ENCODE measurements at places on chromosomes 3 and 15.
A peak's percentile ranks its signal among the peaks of the same experiment; 100 is the strongest.

GRCh38 chr15:57444877-57445513, 68.7 kb downstream of the CGNL1 start:
- no peak for DNase-seq

DNA sequence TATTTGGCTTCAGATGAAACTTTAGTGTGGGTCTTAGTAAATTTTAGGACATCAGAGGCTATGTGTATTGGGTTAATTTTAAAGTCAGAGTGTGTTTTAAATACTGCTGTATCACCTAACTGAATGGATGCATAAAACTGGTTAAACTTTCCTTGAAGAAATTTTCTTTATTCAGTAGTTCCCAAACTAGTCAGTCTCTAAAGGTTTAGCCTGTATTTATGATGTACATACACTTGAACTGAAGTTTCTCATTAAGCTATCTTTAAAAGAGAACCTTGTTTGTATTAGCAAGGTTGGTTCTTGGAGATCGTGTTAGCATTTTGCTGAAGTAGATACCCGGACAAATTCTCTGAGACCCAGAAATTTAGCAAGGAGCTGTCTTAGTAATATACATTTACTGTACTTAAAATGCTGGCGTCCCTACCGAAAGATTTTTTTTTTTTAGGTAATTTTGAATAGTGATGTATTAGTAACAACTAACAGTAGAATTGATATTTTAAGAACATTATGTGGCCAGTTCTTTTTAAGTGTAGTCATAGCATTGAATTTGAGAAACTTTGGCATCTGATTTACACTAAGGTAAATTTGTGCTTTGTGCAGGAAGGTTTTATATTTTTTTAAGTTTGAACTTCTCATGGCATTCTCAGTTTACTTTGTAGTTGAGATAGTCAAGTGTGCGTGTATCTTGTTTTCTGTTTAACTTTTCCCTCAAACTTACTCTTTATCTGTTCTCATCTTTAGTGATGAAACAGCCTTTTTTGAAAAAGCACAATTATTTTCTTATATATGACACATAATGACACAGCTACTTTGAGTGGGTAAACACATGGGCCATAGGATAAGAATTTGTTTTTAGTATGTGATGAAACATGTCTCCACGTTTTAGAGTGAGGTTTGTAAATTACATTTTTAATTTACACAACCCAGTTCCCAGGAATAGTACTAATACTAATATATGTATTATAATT, 2.9 kb downstream of the DIPK2A start:
- DNase-seq, result no peak

- DNase-seq, result no peak
Measured at GRCh38 chr15:58573270-58573669, 141.5 kb downstream of the LIPC start.

DNA sequence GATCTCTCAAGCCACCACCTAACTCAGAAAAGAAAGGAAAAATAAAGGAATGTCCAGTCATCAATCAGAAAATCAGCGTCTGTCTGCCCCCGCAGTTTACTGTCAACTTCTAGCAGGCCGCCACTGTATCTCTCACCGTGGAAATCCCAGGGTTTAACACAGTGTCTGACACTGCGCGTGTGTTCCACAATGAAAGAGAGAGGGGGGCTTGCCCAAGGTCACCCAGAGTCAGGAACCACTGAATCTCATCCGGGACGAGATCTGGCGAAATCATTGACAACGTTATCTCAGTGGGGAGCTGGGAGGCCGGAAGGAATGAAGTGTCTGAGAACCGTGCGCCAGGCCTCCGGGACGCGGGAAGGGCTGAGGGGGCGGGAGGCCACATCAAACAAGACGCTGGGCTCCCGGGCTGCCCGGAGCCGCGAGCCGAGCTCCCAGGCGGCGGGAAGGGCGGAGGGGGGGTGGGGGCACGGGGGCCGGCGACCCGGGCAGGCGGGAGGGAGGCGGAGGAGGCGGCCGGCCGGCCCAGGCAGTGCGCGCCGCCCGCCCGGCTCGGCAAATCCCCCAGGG, 2.2 kb upstream of the HES1 start:
- DNase-seq, result no peak

- DNase-seq, result peak; percentile 65
Measured at GRCh38 chr15:39255760-39256159, 325.1 kb upstream of the THBS1 start.

GRCh38 chr3:152271501-152272236, 2.9 kb downstream of the MBNL1 start:
- no peak for DNase-seq

GRCh38 chr3:19573644-19574043, 360.4 kb downstream of the EFHB start:
- DNase-seq, result no peak

GRCh38 chr3:192881159-192881786, 36.4 kb downstream of the MB21D2 start:
- DNase-seq, result no peak

GRCh38 chr15:64089543-64090280, 3.9 kb downstream of the CIAO2A start:
- DNase-seq, result no peak

DNA sequence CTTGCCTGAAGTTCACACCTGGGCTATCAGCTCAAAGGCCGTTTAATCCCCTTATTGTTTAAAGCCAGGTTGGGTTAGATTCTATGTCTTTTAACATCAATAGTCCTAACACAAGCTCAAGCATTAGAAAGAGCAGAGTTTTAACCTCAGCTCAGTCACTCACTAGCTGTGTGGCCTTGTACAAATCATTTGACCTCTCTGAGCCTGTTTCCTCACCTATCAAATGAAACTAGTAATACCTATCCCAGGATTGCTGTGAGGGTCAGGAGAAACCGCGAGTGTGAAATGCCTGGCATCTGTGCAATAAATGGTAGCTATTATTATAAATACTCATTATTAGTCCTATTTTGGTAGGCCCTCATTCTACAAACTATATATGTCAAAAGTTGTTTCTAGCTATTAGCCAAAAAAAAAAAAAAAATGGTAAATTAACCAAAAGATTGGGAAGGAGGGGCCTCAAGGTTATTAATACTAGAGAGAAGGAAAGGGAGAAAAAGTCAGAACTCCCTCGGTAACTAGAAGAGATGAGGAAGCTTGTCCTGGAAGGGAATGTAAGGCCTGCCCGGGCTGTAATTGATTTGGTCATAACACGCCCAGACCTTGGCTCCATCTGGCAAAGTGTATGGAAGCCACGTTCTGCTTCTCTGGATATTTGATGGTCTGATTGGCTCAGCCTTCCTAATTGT, 510.5 kb upstream of the PROK2 start:
- DNase-seq, result no peak

- DNase-seq, result no peak
Measured at GRCh38 chr3:52217409-52217805, 8.0 kb downstream of the TLR9 start.

GRCh38 chr3:38646630-38647029, 2.9 kb downstream of the SCN5A start:
- DNase-seq, result peak; percentile 5

- DNase-seq, result no peak
Measured at GRCh38 chr3:39468108-39468436, 592 bp downstream of the MOBP start.

- DNase-seq, result no peak
Measured at GRCh38 chr15:68795298-68795848, 25.3 kb downstream of the ANP32A start.

- DNase-seq, result no peak
Measured at GRCh38 chr3:187979564-187979963, 174.4 kb upstream of the LPP start.

- DNase-seq, result no peak
Measured at GRCh38 chr3:69145688-69146087, 23.3 kb upstream of the LMOD3 start.

All from NCI-H446 (cell line).